Skeletal muscle cell (primary cell): ENCODE measurements at places on chromosomes 4 and X.
A peak's percentile ranks its signal among the peaks of the same experiment; 100 is the strongest.

- DNase-seq, result no peak
These were observed 80.8 kb upstream of the ARX start for GRCh38 chrX:25096522-25097045.

GRCh38 chr4:109432696-109433095 is 919 bp upstream of the SEC24B start:
- DNase-seq, result peak; percentile 47

GRCh38 chrX:136814847-136815750 is 34.4 kb upstream of the ARHGEF6 start:
- no peak for DNase-seq

- DNase-seq, result no peak
These were observed 26.8 kb downstream of the MGST2 start for GRCh38 chr4:139692309-139693012.

- DNase-seq, result peak; percentile 43
These were observed at the start of gene TSPAN5 for GRCh38 chr4:98658287-98659105. Gene TSPAN5, minus strand, starts transcription at chr4:98658611.

DNA sequence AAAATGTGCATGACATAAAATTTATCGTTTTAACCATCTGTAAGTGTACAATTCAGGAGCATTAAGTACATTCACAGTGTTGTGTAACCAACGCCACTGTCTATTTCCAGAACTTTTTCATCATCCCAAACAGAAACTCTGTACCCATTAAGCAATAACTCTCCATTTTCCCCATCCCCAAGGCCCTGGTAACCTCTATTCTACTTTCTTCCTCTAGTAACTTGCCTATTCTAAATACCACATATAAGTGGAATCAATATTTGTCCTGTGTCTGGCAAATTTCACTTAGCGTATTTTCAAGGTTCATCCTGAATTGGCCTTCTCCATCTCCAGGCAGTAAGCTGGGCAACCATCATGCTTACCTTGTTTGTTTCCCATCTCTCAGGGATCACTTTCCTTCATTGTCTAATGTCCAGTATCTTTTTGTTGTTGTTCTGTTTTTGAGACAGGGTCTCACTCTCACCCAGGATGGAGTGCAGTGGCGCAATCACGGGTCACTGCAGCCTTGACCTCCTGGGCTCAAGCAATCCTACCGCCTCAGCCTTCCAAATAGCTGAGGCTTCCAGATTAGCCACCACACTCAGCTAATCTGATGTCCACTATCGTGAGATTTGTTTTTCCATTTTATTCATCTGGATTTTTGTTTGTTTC is 17.7 kb upstream of the GRIPAP1 start:
- no peak for DNase-seq

- no peak for DNase-seq
These were observed 444.3 kb upstream of the GRIA3 start for GRCh38 chrX:122739770-122740169.

DNA sequence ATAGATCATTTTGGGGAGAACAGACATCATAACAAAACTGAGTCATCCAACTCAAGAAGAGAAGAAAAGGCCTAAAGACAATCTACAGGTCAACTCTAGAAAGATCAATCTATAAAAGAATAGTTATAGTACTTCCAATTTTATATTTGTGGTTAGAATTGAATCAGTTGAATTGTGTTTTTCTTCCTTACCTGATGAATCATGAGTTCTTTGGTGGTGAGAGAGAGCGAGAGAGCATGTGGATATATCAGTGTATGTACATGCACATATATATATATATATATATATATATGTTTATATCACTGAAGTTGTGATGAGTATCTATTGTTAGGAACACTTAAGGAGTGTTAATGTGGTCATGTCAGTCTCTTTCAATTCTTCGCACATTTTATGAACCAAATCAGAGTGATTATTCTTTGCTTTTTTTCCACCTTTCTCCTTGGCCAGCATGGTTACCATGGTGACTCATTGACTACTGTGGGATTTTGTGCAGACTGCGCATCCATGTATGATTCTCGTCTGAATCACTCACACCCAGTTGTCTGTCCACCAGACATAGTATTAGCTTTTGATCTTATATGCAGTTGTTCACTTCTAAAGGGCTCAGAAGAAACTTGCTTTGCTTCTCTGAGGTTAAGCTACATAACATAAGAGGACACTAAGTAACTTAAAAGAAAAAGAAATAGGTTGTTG is 90.4 kb upstream of the RAB40AL start:
- DNase-seq, result peak; percentile 39

DNA sequence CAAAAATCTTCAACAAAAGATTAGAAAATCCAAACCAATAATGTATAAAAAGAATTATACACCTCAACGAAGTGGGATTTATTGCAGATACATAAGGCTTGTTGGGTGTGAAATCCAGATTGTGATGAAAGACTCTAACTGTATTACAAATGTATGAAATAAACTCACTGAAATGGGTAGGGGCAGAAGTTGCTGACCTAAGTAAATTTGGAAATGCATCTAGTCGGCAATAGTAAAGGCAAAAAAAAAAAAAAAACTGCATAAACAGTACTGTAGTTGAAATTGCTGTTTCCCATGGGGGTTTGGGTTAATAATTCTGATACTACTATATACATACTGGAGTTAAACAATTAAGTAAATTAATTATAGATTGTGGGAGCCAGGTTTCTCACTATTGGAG is 130.7 kb upstream of the MAGEB18 start:
- DNase-seq, result no peak
